ENCODE measurements at places on chromosomes 3 and 15. TPM values are rescaled to one million over a fixed set of nuclear protein-coding genes. Genes with fewer than 3 reads are reported as not detected.

Gene CACNA2D2
- under 0.01 TPM for total RNA-seq

Gene MESP2
- 0.75 TPM for total RNA-seq

Gene TLR9
- under 0.01 TPM for total RNA-seq

Gene PDZRN3
- 27.7 TPM for total RNA-seq

Gene MAGI1
- total RNA-seq = 19.6 TPM

Gene EFHB
- total RNA-seq = 0.11 TPM

Gene GOLGA8T
- not detected for total RNA-seq

Gene AQP9
- total RNA-seq = not detected

Gene CFAP91
- 0.77 TPM for total RNA-seq

Gene CAV3
- not detected for total RNA-seq

Gene TMEM207
- total RNA-seq = not detected

Gene ZPLD1
- total RNA-seq = 0.62 TPM

Gene CLDN18
- total RNA-seq = 0.12 TPM

Gene KNG1
- total RNA-seq = not detected

Gene WDR93
- total RNA-seq = under 0.01 TPM

Gene CALML4
- total RNA-seq = 1.1 TPM

Gene SERPINI2
- total RNA-seq = not detected

Gene PDCD10
- total RNA-seq = 58.1 TPM

Gene SGO1
- total RNA-seq = 16.2 TPM

Gene SLC28A1
- total RNA-seq = 0.12 TPM

Gene REC114
- not detected for total RNA-seq

Gene HCLS1
- total RNA-seq = 2.5 TPM

Gene MCCC1
- total RNA-seq = 23.5 TPM

Gene HYPK
- total RNA-seq = 13.0 TPM

All from uterine smooth muscle cell (primary cell).